ENCODE measurements at places on chromosomes 3 and 15. TPM values are rescaled to one million over a fixed set of nuclear protein-coding genes. Genes with fewer than 3 reads are reported as not detected.

Gene PLAAT1
- total RNA-seq, result 1.4 TPM

Gene SLC6A20
- not detected for total RNA-seq

Gene UACA
- 27.8 TPM for total RNA-seq

Gene TRIM42
- not detected for total RNA-seq

DNA sequence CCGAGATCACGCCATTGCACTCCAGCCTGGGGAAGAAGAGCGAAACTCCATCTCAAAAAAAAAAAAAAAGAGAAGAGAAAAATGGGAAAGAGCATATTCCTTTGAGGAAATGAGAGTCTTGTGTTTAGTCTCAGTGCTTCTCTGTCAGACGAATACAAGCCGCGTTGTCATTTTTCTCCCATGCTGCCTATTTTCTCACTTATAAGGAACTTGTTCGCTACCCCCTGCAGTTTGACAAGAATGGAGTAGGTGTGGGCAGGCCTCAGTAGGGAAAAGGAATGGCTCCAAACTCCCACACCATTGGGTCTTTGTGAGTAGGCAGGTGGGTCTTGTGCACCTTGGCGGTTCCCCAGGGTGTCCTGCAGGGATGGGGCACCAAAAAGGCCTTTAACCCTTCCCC, 6.5 kb downstream of the GPR160 start:
- no peaks in the 10 kb centered on the region for H3K4me1 ChIP-seq
- no peak overlapping the region for H3K27ac ChIP-seq
- no peaks in the 10 kb centered on the region for H3K36me3 ChIP-seq
- no peak overlapping the region for H3K4me3 ChIP-seq
- no peak for DNase-seq

DNA sequence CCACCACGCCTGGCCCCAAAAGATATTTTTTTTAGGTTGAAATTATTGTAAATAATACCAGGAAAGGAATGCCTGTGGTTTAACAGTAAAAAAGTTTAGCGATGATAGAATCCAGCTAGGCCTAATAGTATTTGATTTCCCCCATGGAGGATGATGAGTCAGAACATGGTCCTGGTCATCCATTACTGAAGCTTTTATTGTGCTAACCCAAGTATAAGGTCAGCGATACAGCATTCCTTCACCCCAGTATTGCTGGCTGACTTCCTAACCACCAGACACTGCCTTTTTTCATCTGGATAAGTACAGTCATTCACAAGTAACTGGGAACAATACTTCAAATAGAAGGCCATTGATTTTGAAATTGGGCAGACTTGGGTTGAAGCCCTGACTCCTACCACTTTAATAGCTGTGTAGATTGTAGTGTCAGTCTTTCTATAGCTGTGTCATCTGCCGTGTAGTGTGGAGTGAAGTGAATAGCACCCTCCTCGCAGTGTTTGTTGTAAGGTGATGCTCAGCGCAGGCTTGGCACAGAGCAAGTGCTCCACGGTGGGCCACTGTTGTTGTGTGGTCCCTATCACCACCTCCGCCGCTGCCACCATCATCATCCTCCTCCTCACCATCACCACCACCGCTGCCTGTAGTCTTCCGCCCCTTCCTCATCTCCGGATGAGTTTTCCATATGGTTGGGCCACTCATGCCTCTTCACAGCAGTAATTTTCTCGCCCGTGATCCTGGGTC, 436.0 kb upstream of the TPM1 start:
- peak overlapping the region; percentile 69 for H3K27ac ChIP-seq
- H3K36me3 ChIP-seq, result peaks cover 4% of the 10 kb centered on the region
- no peaks in the 10 kb centered on the region for H3K27me3 ChIP-seq
- peaks cover 41% of the 10 kb centered on the region for H3K4me1 ChIP-seq
- no peak overlapping the region for H3K4me3 ChIP-seq

DNA sequence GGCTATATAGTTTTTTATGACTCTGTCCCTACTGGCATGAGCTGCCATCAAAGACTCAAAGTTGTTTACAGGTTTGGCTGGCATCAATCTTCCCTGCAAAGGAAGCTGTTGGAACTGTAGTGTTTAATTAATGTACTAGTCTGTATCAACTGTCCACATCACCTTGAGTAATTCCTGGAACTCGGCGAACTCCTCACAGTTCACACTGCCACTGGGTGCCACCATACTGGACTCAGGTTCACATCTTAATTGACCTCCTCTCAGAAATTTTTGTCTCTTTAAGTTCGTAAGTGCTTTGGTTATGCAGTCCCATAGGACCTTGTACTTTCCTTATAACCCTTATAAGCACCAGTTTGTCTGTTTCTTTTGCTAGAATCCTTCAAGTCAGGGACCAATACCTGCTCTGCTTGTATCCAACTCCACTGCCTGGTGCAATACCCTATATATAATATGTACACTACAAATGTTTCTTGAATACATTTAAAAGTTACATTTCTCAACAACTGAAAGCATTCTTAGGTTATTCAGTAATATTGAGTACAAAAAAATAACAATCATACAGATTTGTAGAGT, 3.2 kb downstream of the HIGD1A start:
- no peak for DNase-seq
- H3K4me1 ChIP-seq, result peaks cover 8% of the 10 kb centered on the region
- peaks cover 21% of the 10 kb centered on the region for H3K36me3 ChIP-seq
- H3K4me3 ChIP-seq, result no peak overlapping the region
- no peak overlapping the region for H3K27ac ChIP-seq

- no peaks in the 10 kb centered on the region for H3K27me3 ChIP-seq
- peaks cover 67% of the 10 kb centered on the region for H3K36me3 ChIP-seq
- DNase-seq, result no peak
Observed at GRCh38 chr3:9782770-9783169, 9.5 kb downstream of the TADA3 start.

DNA sequence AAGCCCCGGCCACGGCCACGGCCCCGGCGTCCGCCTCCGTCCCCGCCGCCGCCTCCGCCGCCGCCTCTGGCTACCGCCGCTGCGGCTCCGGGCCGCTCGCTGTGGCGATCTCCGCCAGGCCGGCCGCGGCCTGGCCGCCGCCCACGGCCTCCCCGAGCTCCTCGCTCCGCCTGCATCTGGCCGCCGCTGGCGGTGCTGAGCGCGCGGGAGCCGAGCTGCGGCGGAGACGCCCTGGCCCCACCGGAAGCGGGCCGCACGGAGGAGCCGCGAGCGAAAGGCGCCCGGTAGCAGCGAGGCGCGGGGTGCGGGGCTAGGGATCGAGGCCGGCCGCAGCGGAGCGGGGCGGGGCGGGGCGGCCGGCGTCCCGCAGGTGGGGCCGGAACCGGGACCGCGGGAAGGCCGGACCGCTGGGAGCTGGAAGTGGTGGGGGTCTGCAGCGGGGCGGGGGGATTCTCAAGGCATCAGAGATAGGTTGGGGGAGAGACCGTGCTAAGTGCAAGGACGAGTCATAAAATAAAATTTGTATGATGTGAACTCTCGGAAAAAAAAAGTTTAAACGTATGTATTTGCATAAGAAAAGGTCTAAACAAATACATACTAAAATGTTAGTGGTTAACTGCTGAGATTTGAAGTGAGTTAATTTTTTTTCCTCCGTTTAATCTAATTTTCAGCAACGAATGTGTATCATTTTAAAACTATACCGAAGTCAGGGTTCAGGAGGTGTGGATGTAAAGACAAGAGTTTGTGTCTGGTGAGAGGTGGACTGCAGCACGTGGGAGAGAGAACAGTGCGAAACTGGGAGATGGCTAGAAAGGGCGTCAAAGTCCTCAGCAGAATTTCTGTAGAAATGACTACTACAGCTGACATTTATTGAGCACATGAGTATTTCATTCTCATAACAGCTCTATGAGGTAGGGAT, at the start of gene AVEN:
Gene AVEN, minus strand, starts transcription at position 334 of the 919 bp plus-strand sequence. Its CDS starts 158 bp downstream, at position 176.
- H3K27me3 ChIP-seq, result no peaks in the 10 kb centered on the region
- H3K36me3 ChIP-seq, result peaks cover 10% of the 10 kb centered on the region
- peak within 1 kb of the TSS; percentile 95 for H3K27ac ChIP-seq

GRCh38 chr3:127053450-127053849, 70.5 kb downstream of the PLXNA1 start:
- no peaks in the 10 kb centered on the region for H3K36me3 ChIP-seq
- H3K27me3 ChIP-seq, result 0 out of 2 replicates have a peak, but pooled peaks cover 4% of the 10 kb centered on the region
- H3K4me1 ChIP-seq, result no peaks in the 10 kb centered on the region
- H3K27ac ChIP-seq, result no peak overlapping the region
- no peak for DNase-seq
- no peak overlapping the region for H3K4me3 ChIP-seq

- no peak overlapping the region for H3K4me3 ChIP-seq
- H3K27ac ChIP-seq, result no peak overlapping the region
- H3K4me1 ChIP-seq, result no peaks in the 10 kb centered on the region
Observed at GRCh38 chr15:86875067-86875466, 795.4 kb downstream of the AGBL1 start.

- peaks cover 50% of the 10 kb centered on the region for H3K36me3 ChIP-seq
- peaks cover 61% of the 10 kb centered on the region for H3K4me1 ChIP-seq
- peak; percentile 41 for DNase-seq
- H3K27ac ChIP-seq, result no peak overlapping the region
- no peak overlapping the region for H3K4me3 ChIP-seq
Observed at GRCh38 chr15:40768521-40769273, 1.1 kb upstream of the C15orf62 start.

- no peak overlapping the region for H3K27ac ChIP-seq
- H3K4me3 ChIP-seq, result no peak overlapping the region
- no peaks in the 10 kb centered on the region for H3K27me3 ChIP-seq
- H3K4me1 ChIP-seq, result no peaks in the 10 kb centered on the region
- DNase-seq, result no peak
Observed at GRCh38 chr3:32994045-32994444, 42.6 kb downstream of the CCR4 start.

GRCh38 chr3:170330366-170330765, 27.1 kb upstream of the SKIL start:
- H3K36me3 ChIP-seq, result no peaks in the 10 kb centered on the region
- H3K27ac ChIP-seq, result no peak overlapping the region
- DNase-seq, result no peak

Data from SJSA1 (cell line).